ENCODE measurements at places on chromosomes 1 and 21. TPM values are rescaled to one million over a fixed set of nuclear protein-coding genes. Genes with fewer than 3 reads are reported as not detected.

DNA sequence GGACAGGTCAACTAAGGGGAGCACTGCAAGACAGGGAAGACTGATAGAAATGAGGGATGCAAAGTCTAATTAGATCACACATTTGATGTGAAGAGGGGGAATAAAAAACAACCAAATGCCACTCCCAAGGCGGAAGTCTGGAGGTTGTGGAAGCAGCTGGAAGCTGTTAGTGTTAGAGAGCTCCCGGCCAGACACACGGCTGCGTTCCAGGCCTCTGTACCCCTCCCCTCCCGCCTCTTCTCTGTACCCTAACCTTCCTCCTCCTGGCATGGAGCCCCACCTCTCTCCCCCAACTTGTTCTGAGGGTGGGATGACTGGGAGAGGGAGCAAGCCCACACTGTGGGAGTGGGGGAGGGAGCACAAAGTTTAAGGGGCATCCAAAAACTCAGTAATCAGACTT is 67.0 kb downstream of the PLEKHA6 start:
- DNase-seq, result no peak

DNA sequence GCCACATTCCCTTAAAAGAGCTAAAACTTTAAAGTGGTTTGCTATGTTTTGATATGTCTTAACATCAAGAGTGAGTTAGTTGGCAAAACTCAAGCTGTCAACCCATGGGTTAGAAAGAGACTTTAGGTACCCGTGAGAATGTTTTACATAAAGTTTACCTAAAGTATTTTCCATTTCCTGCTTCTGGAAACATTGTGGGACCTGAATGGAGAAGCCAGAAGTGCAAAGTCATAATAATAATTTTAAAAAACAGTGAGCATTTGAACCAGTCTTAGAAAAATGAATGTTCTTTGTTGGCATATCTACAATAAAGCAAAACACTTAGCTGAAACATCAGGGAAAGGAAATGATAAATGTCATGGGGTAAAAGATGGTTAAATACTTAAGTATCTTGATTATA is 34.8 kb downstream of the LRRC8C start:
- no peak for DNase-seq

DNA sequence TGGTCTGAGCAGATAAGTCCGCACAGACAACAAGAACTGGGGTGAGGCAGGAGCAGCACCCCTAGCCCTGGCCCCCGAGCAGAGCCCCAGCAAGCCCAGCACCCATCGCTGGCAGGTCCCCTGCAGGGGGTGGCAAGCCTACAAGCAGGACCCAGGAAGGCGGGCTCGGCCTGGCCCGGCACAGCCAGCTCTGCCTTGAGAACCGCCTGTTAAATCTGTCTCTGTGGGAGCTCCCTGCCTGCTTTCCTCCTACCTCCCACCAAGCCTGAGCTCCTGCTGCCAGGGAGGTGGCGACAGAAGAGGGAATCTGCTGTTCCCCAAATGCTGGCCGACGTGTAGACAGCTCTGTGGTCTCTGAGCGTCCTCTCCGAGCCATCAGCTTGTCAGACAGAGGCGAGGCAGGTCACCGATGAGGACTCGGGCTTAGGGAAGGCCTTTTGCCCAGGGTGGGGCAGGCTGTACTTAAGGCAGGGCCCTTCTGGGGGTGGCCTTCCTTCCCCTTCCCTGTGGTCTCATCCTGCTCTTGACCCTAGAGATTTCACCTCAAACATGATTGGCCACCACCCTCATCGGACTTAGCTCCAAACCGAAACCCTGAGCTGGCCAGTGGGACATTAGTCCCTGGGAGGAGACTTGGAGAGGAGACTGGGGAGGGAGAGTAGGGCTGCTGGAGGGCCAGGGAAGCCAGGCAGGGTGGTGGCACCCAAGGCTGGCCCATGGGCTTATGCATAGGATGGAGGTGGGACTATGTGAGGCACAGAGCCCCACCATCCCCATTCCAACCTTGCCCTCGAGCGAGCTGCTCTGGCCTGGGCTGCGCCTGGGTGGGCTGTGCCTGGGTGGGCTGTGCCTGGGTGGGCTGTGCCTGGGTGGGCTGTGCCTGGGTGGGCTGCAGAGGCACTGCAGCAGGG is 7.7 kb downstream of the SELENON start:
- DNase-seq, result no peak

- no peak for DNase-seq
These were observed 75.4 kb downstream of the VWA5B1 start for GRCh38 chr1:20366056-20366462.

GRCh38 chr1:160421881-160422280 is 21.5 kb downstream of the VANGL2 start:
- no peak for DNase-seq

DNA sequence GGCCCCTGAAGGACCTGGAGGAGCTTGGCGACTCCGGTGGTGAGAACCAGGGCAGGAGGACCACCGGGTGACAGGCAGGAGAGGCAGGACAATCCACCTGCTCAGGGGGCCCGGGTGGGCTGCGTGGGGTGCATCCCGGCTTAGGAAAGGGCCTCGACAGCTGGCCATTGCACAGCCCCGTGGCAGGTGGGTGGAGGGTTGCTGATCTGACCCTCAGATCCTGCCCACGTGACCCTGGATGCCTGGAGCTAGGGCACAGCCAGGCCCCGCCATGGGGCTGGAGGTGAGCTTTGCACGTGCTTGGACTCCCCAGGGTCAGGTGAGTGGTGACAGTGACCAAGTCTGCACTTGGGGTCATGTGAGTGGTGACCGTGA is 35.5 kb upstream of the SLC19A1 start:
- no peak for DNase-seq

- no peak for DNase-seq
These were observed 18.6 kb downstream of the CDC42BPA start for GRCh38 chr1:227299688-227300087.

DNA sequence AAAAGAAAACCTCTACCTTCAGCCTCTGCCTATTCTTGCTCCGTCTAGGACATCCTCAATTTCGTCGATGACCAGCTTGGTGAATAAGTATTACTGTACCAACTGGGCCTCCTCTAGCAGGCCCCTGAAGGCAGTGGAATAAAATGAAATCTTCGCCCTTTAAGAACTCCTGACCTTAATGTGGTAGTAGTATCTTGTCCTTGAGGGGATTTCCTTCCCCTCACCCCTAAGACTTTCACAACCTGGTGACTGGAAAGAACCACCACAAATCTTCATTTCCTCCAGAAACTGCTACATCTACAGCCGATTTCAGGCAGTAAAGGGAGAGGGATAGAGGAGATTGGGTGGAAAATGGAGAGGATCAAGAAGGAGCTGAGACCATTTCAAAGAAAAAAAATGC is 1.6 kb upstream of the HAX1 start:
- no peak for DNase-seq

DNA sequence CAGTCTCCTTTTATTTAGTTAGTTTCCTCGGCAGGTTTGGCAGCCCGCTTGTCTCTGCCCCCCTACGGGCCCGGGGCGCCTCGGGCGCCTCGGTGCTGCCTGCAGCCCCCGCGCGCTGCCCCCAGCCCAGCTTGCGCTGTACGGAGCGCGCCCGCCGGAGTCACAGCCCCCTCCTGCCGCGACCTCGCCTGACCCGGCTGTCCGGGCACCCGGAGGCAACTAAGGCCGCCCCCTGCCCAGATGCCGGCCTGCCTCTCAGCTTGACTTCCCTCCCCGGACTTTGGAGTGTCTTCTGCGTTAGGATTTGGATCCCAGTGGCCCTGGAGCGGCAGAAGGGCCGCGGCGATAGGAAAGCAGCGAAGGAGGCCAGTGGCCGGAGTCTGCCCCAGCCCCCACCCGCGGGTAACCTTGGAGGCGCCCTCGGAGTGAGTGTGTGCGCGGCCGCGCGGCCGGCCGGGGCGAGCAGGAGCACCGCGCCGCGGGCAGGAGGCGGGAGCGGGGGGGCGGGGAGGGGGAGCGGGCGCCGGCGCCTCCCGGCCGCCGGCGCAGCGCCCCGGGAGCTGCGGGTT is 7.6 kb downstream of the CDKN2C start:
- DNase-seq, result peak; percentile 75

DNA sequence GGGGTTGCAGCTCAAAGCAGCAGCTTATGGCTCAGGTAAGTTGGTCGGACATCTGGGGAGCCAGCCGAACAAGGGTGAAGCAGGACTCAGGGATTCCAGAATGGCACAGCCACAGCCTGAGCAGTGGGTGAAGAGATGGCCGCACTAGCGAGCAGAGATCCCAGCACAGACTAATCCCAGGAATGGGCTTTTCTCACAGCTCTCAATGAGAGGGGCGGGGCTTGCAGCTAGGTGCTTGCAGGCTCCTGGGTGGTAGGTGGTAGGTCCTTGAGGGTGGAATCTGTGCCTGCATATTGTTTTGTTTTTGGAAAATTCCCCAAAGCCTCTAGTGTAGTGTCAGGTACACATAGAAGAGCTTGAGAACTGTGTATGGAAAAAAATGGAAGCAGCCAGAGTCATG is 9.0 kb downstream of the KIAA0040 start:
- no peak for DNase-seq

GRCh38 chr1:23824711-23825075 is 536 bp downstream of the HMGCL start:
- DNase-seq, result peak; percentile 56

GRCh38 chr1:62355095-62355494 is 35.9 kb upstream of the KANK4 start:
- DNase-seq, result no peak

- DNase-seq, result no peak
These were observed 569 bp upstream of the WARS2 start for GRCh38 chr1:119141020-119141424.

DNA sequence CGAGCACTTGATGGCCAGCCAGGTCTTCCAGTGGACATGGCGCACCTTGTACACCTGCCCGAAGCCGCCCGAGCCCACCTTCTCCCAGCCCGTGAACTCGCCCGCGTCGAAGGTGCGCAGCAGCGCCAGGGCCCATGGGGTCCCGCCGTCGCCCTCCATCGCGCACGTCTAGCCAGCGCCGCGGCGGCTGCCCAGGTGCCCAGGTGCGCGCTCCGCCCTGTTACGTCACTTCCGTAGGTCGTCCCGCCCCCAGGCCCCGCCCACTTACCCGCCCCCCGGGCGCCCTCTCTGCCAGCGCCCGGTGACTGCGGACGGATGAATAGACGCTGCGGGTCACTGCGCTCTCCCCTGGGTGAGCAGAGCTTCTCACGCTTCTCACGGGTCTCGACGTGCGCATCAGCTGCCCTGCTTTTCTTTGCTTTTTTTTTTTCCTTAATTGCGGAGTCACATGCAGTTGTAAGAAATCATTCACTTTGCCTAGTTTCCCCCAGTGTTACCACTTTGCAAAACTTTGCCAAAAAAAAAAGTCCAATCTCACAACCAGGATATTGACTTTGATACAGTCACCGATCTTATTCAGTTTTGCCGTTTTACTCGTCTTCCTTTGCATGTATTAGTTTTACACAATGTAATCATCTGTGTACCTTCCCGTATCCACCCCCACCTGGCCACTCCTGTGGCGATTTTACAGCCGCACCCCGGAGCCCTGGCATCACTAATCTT is at the start of gene RIPK4:
Gene RIPK4 (minus strand): TSS at position 170 of the 723 bp plus-strand sequence. CDS start 11 bp downstream, at position 159.
- DNase-seq, result peak; percentile 90

DNA sequence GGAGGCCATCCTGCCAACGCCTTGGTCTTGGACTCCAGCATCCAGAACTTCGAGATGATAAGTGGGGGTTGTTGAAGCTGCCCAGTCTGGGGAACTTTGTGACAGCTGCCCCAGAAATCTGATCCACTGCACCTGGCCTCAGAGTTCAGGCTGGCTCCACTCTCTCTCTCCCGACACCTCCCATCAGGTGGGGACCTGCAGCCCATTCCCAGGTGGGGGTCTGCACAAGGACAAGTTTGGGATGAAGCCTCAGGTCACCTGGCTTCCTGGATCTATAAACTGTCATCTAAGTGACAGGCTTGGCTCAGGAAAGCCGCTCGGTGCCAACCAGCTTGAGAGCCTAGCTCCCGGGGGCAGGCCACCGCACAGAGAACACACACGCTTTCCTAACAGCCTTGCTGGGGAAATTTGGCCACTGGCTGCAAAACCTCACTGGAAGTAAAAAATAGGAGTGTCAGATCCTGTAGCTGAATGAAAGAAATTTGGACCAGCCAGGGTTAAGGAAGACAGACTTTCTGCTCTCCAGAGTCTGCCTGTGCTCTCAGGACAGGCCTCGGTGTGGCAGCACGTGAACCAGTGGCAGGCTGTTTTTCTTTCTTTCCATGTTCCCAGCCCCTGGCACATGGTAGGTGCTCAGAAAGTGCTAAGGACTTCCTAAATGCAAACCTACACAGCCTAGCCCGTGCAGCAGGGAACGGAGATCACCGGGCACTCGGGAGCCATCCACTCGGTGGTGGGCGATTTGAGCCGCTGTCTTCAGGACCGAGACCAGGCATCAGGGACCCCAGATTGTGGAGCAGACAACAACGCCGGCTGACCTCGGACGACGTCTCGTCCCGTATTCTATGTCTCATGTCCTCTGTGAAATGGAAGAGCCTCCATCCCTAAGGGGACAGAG is 42.6 kb upstream of the LBR start:
- peak; percentile 41 for DNase-seq

DNA sequence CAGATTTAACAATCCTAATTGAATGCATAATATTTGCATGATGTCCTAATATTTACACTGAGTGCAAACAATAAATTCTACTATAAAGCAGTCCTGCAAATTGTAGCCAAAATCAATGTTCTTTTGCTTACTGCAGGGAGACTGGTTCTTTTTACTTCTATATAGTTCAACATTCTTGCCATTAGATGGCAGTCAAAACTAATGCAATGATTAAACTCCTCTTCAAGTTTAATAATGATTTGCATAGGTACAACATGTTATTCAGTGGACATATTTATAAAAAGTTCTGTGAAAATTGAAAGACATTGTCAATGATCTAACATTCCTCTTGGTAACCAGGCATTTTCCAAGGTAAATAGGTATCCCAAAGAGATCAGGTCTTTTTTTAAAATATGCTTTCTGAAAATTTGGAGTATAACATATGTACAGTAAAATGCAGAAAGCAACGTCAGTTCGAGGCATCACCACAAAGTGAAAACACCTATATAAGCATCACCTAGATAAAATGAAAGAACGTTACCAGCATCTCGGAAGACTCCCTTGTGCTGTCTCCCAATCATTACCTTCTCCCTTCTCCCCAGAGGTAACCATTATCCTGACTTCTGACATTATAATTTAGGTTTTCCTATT is 9.8 kb upstream of the FNBP1L start:
- DNase-seq, result no peak

DNA sequence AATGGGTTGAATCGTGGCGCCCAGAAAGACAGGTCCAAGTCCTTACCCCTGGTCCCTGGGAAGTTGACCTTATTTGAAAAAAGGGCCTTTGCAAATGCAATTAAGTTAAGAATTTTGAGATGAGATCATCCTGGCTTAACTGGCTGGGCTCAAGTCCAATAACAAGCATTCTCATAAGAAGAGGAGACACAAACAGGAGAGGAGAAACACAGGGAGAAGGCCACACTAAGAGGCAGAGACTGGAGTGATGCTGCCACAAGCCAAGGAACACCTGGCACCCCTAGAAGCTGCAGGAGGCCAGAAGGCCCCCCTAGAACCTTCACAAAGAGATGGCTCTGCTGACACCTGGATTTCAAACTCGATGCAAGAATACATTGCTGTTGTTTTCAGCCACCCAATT is 44.6 kb downstream of the PDPN start:
- no peak for DNase-seq

The PRR9 gene
- not detected for total RNA-seq

The PTPRC gene
- 5.4 TPM for total RNA-seq

The GNG12 gene
- total RNA-seq, result 17.3 TPM

The FAM78B gene
- 2.0 TPM for total RNA-seq

The HMGCS2 gene
- 867 TPM for total RNA-seq

The OXCT2 gene
- not detected for total RNA-seq

The STXBP3 gene
- total RNA-seq, result 16.2 TPM

All from left lobe of liver (tissue), 2 donors.